COLO829 (cell line): ENCODE measurements at places on chromosomes 6 and 20.
A peak's percentile ranks its signal among the peaks of the same experiment; 100 is the strongest.

DNA sequence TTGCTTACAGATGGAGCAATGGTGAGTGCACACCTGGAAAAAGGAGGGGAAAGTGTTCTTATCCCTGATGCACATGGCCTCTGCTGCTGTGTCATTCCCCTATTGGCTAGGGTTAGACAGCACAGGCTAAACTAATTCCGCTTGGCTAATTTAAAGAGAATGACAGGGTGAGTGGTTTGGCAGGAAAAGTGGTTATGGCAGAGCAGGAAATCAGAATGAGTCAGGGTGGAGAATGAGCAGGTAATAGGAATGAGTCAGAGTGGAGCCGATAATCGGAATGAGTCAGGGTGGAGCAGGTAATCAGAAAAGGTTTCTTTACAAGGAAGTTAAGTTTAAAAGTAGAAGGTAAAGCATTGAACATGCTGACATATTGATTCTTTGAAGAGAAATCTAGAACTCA lies 355.5 kb upstream of the HTR1E start:
- no peak for DNase-seq

GRCh38 chr6:18503593-18504231 lies 116.6 kb downstream of the RNF144B start:
- DNase-seq = peak; percentile 76

DNA sequence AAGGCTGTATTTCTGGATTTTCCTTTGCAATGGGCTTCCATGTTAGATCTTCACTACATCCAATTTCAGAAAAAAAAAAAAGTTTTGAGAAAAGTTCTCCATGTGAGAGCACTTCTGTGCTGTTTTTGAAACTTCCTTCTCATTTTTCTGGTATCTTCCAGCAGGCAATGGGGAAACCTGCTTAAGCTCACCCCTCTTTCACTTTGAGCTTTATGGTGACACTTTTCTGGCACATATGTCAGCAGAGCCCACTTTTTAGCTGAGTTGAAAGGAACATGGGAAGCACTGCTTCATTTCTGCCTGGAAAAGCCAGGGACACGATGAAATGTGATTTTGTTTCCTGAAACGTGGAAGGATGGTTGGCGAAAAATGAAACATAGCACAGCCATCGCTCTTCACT lies 293.7 kb downstream of the PLCB1 start:
- no peak for DNase-seq

- DNase-seq = no peak
Observed at GRCh38 chr6:150078788-150079187, 9.9 kb upstream of the ULBP3 start.

GRCh38 chr6:55395871-55396270 lies 68.6 kb downstream of the GFRAL start:
- DNase-seq = no peak
